ENCODE measurements at places on chromosomes 7 and 10.

DNA sequence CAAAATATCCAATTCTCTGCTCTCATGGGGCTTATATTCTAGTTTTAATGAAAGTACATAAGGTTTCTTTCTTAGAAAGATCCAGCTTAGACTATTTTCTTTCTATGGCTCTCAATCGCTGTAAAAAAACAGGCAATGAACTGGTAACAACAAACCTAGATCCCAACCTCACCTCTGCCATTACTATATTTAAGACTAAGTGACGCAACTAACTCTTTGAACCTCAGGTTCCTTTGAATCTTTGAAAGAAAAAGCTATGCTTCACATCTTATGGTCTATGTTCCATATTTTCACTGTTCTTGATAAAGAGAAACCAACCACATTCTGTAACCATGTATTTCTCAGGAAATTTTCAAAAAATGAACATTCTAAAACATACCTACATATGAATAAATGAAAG, 88.5 kb downstream of the ELAPOR2 start:
- no peak for DNase-seq

DNA sequence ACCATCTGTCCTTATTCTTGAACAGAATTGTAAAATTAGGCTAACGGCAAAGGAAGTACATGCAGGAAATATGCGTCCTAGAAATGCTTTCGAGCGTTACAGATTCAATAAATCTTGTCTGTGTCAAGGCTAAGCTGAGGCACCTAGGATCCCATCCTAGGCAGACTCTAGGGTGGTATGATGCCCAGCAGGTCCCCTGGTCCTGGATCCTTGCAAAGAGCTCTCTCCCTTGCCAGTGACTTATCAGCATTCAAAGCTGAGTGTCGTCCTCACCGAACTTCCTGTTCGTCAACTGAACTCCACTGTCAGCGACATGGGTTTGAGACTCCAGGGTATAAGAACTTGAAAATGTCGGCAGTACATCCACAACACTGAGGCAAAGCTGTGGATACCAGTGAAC, 61.5 kb downstream of the AKR1E2 start:
- no peak for DNase-seq

- peak; percentile 73 for DNase-seq
Measured at GRCh38 chr7:90736968-90737939, 141.1 kb downstream of the CDK14 start.

DNA sequence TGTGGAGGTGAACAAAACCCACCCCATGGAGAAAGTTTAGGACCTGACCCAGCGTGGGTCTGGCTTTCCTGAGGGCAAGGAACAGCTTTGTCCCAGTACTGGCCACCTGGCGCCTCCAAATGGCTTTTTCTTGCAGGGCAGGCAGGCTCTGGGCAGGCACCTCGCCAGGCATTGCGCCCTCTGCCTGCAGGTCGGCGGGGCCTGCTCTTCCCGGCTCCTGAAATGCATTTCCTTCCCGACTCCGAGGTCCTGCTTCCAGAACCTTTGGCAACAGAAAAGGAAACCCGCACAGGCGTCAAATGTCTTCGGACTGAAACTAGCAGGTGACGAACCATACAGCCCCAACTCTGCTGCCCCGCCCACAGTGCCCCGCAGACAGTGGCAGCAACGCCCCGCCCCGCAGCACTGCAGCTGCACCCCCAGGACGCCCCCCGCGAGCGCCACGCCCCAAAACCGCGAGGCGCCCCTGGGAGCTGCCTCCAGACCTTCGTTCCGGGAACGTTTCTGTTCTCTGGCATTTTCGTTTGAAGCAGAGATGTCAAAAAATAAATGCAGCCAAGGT, 65.5 kb downstream of the C10orf143 start:
- no peak for DNase-seq

GRCh38 chr10:111885046-111885445, 298.5 kb downstream of the GPAM start:
- DNase-seq = no peak

DNA sequence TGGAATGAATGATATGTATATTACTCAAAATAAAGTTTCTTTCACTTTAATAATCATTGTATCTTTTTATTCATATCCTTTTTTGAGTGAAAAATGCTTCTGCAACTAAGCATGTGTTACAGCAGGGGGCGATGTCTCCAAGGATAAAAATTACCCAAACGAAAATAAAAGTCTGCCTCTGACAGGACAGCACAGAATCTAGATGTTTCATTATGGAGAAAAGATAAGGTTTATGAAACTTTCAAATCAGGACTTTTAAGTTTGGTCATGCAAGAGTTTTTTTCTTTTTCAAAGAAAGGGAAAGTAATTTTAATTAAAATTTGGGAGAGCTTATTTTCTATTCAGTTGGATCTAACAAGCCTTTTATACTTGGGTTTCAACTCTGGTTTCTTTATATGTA, 48.4 kb downstream of the TES start:
- peak; percentile 9 for DNase-seq

DNA sequence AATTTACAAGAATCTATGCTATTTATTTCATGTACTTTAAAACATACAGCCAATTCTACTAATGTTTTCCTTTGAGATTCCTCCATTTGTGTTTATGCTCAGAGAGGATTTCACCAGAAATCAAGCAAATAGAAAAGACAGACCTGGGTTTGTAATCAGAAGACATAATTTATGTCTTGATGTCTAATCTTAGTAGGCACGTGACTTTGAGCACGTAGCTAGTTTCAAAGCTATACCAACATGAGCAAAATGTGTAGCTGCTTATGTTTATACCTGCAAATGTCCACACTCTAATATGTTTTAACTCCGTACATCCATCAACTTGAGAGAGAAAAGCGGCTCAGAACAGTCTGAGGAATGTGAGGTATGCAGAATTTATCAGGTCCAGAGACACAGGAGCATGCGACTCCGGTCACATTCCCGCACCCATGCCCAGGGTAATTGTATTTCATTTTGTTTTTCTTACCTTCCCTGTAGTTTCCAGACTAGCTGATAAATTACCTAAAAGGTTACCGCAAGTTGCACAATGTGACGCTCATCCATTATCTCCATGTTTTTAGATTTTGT, 40.0 kb downstream of the SVOPL start:
- DNase-seq = no peak
